ENCODE measurements at places on chromosomes 7 and 10.

DNA sequence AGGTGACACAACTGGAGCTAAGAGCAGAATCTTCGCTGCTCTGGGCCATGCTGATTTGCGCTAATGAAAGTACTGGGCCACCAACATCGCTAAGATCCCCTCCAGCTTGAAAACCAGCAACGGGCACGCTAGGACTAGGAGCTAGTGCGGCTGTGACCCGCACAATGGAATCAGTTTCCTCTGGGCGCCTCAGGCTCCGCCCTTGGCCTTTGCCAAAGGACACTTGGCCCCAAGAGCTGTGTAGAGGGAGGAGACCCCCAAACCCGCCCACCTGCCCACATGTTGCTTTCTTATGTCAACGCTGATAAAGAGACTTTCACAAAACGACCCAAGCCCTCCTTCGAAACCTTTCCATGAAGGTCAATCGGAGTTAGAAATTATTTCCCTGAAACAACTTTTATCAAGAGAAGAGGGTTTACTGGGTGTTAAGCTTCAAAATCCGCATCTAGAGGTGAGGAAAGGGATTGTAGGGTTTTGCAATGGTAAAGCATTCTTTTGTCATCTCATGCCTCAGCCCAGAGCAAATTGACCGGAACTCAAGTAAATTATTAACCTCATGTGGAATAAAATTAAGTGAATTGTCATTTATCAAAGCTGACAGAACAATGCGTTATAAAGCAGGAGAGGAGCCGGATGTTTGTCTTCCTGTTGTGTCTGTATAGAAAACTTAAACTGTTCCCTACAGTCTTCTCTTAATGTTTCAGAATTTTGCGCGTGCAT, 9.4 kb downstream of the ABCB5 start:
- DNase-seq = no peak

DNA sequence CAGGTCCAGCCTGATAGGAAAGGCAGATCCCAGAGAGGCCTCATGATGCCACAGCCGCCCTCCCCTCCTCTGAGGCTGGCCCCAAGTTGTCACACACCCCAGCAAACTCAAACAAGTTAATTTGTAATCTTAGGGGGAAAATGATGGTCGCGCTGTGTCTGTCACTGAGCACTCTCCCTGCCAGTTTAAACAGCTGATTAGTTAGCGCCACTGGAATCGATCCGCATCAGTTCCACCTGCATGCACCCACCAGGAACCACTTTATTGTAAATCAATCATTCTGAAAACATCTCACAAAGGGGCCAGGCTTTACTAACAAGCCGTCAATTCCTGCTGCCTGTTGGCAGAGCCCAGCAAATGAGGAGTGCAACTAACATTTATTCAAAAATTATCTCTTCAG, 870.9 kb downstream of the KCNMA1 start:
- no peak for DNase-seq

- no peak for DNase-seq
Measured at GRCh38 chr10:93849593-93849992, 44.2 kb upstream of the SLC35G1 start.

GRCh38 chr7:138563808-138564207, 103.7 kb downstream of the TRIM24 start:
- DNase-seq = no peak

GRCh38 chr7:153066711-153067110, 307.2 kb downstream of the ACTR3B start:
- no peak for DNase-seq

GRCh38 chr7:51706851-51707250, 390.2 kb upstream of the COBL start:
- DNase-seq = no peak

DNA sequence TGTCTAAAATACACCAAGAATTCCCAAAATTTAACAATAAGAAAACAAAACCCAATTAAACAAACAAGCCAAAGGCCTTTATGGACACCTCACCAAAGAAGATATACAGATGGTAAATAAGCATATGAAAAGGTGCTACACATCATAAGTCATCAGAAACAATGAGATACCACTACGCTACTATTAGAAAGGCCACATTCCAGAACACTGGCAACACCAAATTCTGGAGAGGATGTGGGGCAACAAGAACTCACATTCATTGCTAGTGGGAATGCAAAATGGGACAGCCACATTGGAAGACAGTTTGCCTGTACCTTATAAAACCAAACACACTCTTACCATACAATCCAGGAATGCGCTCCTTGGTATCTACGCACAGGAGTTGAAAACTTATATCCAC, 291.4 kb downstream of the TNS3 start:
- no peak for DNase-seq

GRCh38 chr10:69567920-69568319, 5.3 kb downstream of the NEUROG3 start:
- DNase-seq = no peak

DNA sequence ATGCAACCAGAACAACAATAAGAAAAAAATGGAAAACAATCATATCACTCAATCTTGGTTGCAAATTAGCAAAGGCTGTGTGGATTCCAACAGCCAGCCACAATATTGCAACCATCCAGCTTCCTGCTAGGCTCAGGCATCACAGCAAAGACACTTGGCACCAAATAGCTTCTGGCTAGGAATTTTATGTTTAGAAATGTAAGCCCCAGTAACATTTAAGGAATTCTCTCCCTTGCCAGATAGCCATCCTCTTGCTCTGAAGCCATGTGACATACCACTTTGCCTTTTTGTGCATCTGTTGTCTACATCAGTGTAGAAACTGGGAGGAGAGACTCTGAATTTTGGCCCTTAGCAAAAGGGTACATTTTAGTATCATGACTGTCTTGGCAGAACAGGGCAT, 22.2 kb downstream of the MKX start:
- no peak for DNase-seq

GRCh38 chr7:158018098-158018762, 569.4 kb downstream of the PTPRN2 start:
- DNase-seq = no peak

DNA sequence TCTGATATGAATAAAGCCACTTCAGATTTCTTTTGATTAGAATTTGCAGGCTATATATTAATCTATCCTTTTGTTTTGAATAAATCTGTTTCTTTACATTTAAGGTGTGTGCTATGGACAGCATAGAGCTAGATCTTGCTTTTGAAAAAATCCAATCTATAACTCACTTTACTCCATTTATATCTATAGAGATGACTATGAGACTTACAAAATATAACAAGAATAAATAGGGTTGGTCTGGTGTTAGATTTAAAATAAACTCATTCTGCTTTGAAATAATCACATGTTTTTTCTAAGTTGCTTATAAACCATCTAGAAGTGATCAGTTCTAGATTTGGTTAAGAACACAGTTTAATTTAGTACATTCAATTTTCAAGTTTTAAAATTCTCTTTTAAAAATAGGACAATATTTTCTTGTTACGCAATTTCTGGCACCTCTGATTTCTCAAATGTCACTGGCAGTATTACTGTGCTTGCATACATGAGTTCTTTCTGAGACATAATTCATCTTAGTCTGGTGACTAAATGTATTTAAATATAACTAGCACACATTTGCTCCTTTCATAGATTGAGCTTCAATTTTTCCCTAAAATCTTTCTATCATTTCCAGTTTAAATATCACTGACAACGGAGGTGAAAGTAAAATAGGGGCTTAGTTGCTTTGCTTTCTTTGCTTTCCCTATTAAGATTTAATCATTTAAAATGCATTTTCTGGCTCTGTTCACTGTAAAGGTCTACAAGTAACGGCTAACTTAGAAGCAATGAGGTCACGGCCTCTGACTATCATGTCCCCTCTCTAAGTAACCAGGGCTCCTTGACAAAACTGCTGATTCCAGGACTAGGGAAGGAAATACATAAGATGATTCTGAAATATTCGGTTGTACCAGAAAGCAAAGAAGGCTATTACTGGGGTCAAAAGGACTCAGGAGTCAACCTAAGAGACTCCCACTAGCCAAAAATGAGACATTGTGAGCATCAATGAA, 89.3 kb downstream of the ICA1 start:
- DNase-seq = no peak

- DNase-seq = no peak
Measured at GRCh38 chr10:118912961-118913600, 116.4 kb upstream of the NANOS1 start.

GRCh38 chr10:29657719-29658274, 23.0 kb upstream of the SVIL start:
- DNase-seq = no peak

GRCh38 chr10:126654579-126654978, 15.9 kb downstream of the C10orf90 start:
- DNase-seq = no peak

GRCh38 chr7:32494946-32495297, 367 bp upstream of the AVL9 start:
- DNase-seq = no peak

- no peak for DNase-seq
Measured at GRCh38 chr7:98238976-98239375, 13.1 kb downstream of the TECPR1 start.

DNA sequence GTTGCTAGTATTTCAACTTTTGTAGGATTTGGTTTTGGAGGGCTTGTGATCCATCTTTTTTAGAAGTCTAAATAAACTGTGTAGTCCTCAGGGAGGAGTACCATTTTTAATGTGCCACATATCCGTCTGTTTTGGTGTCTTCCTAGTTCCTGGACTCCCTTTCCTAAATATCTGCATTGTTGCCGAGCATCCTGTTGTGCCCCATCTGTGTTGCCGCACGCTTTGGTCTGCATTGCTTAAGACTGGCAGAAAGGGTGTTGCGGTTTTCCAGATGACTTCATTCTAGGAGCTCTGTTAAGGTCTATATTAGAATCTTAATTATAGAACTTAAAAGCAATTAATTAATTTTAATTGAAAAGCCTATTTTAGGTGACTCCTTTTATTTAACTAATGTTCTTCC, 49.4 kb downstream of the RBM33 start:
- no peak for DNase-seq

DNA sequence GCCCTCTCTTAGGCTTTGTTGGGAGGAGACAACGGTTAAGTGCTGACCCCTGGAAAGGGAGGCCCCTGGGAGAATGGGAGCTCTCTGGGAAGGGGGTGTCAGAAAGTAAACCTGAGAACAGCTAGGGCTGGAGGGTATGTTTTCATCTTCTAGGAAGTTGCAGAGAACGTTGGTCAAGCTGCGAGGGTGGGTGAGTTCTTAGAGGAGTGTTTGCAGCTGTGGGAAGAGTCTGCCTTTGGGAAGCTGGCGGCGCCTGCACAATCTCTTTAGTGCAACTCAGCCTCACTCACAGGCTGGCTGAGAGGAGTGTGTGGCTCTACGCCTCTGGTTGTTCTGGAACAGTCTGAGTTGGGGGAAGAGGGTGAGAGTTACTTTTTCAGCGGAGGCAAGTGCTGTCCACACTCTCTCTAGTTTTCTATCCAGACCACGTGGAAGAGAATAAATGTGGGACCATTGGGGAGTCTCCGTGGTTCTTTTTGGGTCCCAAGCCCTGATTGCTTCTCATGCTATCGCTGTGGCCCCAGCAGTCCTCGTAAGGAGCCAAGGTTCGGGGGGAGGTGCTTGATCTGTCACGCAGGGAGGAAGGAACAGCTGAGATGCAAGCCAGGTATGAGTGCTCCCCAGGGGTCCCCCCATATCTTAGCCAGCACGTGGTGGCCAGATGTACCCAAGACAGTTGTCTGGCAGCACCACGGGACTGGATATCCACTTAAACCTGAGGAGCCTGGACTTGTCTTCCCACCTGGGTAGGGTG, 237.2 kb downstream of the BUB3 start:
- no peak for DNase-seq

DNA sequence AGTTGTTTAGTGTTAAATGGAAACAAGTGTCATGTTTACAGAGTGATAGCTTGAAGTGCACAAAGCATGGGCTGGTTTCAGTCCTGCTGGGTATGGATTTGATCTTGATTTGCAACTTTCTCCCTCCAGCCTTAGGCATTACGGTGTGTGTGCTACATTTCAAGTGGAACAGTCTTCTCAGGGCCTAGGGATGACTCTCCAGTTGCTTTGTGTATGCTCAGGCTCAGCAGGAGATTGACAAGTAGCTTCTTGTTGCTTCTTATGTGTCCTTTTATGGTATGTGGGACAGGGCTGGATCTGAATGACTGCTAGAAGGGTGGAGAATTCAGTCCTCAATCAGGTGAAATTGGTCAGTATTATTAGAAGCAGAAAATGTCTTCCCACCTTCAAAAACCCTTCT, 51.3 kb upstream of the PLEKHA1 start:
- no peak for DNase-seq

DNA sequence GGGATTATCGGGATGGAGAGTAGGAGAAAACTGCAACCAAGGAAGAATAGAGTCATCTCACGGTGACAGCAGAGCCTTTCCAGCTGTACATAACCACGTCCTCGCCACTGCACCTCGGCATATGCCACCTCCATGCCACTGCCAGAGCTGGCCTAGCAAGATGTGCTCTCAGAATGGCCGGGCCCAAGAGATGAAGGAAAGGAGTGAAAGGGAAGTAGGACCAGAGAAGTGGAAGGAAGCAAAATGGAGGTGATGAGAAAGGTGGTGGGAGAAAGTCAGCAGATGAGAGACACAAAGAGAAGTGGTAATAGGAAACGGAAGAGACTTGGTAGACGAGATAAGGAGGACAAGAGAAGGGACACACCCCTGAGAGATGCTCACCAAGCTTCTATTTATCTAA, 8.0 kb upstream of the CALU start:
- no peak for DNase-seq

Measured in activated T-helper 1 cell treated with anti-CD3 and anti-CD28 coated beads, Interleukin-2, amount 50 U/mL, for 16 hours (primary cell).